ENCODE measurements at places on chromosomes 3 and 15.

GRCh38 chr15:79673416-79674123 is 223.2 kb downstream of the MTHFS start:
- DNase-seq = no peak

- no peak for DNase-seq
Observed at GRCh38 chr3:88150371-88150770, 612 bp downstream of the C3orf38 start.

DNA sequence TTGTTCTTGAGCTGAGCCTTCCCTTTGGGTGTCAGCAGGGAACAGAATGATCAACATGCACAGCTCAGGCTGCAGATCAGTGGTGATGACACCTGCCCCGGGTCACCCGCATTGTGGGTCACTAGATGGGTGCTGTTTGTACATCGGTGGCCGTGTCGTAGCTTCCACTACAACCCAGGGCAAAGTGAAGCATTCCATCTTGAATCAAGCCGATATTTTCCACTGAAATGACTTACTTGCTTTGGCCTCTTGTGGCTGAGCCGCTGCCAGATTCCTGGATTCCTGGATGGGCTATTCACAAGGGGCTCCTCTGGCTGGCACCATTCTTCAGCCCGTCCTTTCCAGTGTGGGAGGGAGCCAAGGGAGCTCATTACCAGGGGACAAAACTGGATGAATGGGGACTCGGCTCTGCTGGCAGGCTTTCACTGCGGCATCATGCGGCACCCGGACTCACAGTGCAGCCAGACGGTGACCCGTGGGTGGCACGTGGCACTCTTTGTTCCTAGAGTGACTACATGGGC is 65.6 kb downstream of the SLCO3A1 start:
- no peak for DNase-seq

DNA sequence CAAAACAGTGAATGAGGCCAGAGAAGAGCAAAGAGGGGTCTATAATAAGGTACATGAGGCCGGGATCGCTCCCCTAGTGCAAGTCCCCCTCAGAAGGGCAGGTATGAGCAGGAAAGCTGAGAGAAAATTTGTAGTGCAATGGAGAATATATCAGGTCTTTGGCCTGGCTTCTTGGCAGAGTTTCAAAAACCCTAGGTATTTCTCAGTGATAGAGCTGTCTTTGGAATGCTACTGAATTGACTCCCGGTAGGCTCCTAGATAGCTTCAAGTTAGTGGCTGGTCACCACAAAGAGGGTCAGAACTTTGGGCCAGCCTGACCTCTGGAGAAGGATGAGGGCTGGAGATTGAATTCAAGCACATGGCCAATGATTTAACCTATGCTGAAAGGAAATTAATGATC is 30.6 kb upstream of the OXTR start:
- no peak for DNase-seq

DNA sequence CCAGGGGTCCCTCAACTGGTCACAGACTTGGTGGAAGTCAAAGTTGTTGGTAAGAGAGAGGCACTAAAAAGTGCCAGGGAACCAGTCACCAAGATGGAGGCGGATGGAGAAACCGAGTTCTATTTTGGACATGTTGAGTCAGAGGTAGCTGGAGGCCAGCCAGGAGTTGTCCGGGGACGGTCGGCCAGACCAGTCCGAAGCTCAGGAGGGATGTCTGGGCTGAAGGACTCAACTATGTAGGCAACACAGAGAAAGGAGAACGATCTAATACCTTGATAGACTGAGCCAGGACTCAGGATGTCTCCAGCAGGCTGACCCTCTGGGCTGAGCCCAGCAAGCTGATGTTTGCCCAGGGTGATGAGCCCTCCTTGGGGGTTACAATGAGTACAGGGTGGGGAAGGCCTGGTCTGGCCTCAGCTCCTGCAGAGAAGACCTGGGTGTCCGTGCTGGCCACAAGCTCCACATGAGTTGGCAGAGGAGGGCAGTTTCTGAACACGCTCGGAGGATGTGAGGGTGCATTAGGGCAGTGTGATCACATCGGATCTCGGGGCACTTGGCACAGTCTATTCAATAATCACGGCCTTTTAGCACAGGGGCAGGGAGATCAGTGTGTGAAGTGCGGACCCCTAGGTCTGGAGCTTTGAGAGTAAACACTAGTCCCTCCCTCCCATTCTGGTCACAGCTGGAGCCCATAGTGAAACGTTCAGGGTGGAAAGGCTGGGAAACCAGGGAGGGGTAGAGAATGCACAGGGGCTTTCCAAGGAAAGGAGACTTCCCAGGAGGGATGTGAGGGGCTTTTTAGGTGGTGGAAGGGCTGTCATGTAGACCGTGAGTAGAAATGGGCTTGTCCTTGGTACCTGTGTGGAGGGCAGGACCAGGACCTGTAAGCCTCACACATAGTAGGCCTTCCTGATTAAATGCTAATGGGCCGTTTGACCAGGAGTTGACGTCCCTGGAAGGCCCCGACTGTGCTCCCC is 111.9 kb downstream of the ETFA start:
- no peak for DNase-seq

- DNase-seq = no peak
Observed at GRCh38 chr15:90871139-90871715, 2.8 kb downstream of the FURIN start.

DNA sequence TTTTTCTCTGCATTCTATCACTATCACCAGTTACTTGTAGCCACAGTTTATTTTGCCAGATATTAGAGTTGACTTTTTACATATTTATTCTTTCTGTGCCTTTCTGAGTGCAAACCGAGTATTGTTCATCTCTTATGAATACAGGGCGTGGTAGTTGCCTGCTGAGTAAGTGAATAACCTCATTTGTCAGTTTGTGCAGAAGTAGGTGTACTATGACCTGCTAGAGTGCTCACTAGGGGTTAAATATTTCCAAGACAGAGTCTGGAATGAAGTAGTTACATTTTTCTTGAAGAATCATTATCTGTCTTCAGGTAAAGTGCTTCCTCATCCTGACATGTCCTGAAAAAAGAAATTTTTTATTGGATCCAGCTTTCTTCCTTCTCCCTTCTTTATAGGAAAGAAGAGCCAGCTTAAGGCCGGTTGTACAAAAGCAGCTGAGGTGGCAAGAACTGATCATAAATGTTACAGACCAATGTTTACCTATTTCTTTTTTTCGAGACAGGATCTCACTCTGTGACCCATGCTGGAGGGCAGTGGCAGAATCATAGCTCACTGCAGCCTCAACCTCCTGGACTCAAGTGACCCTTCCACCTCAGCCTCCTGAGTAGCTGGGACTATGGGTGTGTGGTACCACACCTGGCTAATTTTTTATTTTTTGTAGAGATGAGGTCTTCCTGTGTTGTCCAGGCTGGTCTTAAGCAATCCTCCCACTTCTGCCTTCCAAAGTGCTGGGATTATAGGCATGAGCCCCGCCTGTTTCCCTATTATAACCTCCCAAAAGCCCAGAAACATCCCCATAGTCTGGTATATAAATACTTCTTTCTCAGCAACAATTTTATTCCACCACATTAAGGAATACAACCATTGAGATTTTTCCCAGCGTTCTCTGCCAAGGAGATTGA is 182.5 kb downstream of the TPRG1 start:
- DNase-seq = no peak

DNA sequence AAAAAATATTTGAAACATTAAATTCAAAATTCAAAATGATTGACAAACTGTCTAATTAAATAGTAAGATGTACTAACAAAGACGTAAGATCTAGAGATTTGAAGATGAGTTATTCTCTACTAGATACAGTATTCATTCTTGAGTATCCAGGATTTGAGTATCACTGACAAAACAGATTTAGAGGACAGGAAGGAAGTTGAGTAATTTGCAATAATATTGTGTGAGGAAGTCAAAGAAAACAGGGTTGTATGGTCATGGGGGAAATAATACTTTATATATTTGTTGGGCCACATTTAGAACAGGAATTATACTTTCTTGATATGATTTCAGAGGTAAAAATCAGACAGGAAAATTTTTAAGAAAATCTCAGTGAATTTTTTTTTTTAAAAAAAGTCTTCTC is 393.1 kb upstream of the CDIN1 start:
- DNase-seq = no peak

DNA sequence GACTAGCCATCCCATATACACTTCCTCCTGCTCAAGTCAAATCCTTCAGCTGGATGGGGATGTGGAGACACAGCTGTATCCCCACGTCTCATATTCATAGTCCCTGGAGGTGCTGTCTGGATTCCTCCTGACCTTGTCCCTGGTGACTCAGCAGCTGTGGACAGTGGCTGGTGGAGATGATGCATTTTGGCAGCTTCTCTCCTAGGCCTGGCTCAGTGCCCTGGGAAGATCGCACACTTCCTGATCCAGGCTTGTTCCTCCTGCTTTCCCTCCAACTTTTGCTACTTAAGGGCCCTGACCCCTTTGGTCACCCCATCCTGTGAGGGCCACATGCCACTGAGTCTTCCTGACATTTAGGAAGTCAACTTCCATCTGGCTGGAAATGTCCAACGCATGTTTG is 44.4 kb downstream of the ADAMTSL3 start:
- no peak for DNase-seq

GRCh38 chr15:39317225-39317624 is 263.7 kb upstream of the THBS1 start:
- no peak for DNase-seq

DNA sequence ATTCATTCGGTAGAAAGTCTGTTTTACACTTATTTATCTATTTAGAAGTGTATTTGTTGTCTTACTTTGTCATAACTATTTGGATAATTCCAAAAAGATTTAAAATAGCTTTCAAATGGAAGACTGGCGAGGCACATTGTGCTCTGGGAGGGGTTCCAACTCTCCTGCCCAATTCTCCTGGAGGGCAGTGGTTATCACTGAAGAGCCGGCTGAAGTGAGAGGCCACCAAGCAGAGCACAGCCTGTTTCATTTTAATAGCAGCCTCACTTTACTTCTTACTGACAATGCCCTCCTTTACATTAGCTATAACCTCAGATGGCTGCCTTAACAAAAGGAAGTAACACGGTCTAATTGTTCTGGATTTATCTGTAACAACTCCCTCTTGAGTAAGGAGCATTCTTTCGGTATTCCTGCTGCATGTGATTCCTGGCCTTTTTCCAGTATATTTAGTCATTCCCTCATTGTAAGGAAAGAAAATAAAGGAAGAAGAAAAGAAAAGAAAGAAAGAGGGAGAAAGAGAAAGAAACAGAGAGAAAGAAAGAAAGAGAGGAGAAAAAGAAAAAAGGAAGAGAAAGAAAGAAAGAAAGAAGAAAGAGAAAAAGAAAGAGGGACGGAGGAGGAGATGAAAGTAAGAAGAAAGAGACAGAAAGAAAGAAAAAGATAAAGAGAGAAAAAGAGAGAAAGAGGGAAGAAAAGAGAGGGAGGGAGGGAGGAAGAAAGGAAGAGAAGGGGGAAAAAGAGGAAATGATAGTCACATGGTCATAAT is 339.8 kb upstream of the WNT5A start:
- DNase-seq = no peak

DNA sequence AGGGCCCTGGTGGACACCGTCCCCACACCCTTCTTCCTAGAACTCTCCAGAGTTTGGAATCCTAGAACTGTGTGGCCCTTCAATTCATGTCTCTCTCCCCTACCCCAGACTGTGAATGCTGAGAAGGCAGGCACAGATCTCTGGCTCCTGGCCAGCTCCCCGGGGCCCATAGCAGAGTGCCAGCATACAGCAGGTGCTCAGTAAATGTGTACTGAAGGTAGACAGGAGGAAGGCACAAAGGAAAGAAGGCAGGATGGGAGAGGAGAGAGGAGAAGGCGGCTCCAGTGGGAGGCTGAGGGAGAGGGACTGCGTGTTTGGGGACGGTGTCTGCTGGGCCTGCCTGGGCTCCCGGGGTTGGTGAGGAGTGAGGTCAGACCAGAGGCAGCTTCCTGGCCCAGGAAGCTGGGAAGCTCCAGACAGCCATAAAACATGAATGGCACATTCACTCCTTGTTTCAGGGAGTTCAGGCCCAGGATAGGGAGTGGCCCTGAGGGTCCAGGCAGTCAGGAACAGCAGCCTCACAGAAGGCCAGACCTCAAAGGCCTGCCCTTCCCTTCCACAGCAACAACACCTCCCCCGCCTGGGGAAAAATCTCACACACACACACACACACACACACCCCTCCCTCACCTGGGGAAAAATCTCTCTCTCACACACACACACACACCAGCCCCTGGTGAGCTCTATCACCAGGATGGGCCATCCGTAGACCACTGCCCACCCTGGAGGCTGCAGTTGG is 137.1 kb upstream of the PRR20G start:
- DNase-seq = no peak

All from stimulated activated CD4-positive, alpha-beta T cell treated with anti-CD3 and anti-CD28 coated beads, Interleukin-1b, Interleukin-23, amount 100 ng/mL, for 1 hour (primary cell).